Effector memory CD8-positive, alpha-beta T cell (primary cell): ENCODE measurements at places on chromosomes 2 and 18.

GRCh38 chr2:66433945-66434678, 813 bp upstream of the MEIS1 start:
- no peak for DNase-seq

- no peak for DNase-seq
Observed at GRCh38 chr2:68870215-68870614, 982 bp downstream of the BMP10 start.

- DNase-seq: no peak
Observed at GRCh38 chr2:5938566-5938896, 246.3 kb downstream of the SOX11 start.

DNA sequence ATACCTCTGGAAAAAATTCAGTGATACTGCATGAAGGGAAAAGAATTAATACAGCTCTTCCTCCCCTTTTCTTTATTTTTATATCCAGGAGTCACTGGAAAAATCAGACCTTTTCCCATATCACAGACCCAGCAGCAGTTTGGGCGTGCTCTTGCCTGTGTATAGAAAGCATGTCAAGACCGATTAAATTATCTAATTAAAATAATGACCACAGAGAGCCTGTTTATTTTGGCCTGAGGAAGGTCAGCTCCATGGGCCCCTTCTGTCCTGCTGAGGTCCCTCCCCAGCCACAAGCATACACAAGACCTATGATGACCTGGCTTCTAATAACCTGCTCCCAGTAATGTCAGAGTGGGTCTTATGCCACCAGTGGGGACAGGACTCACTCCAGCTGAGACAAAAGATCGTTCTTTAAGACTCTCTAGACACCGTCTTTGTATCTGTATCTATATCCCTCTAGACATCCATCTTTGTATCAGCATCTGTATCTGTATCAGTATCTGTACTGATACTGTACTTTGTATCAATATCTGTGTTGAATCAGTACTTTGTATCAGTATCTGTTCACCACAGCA, 147.8 kb downstream of the VAPA start:
- no peak for DNase-seq

GRCh38 chr2:238774980-238775509, 72.8 kb upstream of the TWIST2 start:
- DNase-seq: no peak

DNA sequence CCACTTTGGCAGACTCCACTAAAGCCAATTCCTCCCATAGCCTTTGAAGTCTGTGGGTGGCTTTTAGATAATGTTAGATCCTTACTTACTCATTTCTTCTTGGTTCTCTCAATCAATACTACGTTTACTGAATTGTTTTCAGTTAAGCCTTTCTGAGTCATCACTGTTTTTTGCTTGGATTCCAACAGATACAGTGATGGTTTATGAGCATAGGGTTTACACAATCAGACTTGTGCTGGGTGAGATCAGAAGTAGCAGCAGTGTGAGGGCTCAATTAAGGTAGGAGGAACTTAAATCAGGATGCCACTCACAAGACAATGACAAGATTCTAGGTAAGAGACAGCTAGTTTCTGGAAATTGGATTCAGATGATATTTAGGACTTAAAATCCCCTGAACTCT, 297.7 kb upstream of the DOK6 start:
- no peak for DNase-seq
